Choroid plexus epithelial cell (primary cell): ENCODE measurements at places on chromosomes 6 and 20.

GRCh38 chr20:63060057-63060991 lies 53.6 kb upstream of the BHLHE23 start:
- DNase-seq: peak; percentile 28

- no peak for DNase-seq
These were observed 106.1 kb downstream of the DTNBP1 start for GRCh38 chr6:15556711-15557110.

GRCh38 chr6:138818496-138819194 lies 22.8 kb downstream of the ECT2L start:
- no peak for DNase-seq

- DNase-seq: peak; percentile 73
These were observed 99.1 kb downstream of the CDH26 start for GRCh38 chr20:60057123-60057865.

DNA sequence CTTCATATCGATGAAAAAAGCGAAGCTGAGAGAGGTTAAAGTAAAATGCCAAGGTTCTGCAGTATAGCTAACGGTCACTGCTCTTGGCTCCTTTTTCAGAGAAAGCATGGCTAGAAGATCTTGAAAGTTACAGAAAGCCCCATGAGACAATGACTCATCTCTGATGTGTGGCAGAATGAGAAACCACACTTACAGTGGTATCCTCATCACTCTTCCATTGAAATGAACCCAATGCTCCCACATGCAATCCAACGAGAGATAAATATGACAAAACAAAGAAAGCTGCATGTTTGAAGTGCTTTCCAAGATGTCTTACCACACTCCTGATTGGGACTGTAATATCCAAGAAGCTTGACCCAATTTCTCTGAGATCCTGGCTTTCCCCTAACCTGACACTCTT lies 694.9 kb downstream of the PRKN start:
- DNase-seq: peak; percentile 66

GRCh38 chr6:113089056-113089455 lies 741.9 kb downstream of the RFPL4B start:
- DNase-seq: no peak

DNA sequence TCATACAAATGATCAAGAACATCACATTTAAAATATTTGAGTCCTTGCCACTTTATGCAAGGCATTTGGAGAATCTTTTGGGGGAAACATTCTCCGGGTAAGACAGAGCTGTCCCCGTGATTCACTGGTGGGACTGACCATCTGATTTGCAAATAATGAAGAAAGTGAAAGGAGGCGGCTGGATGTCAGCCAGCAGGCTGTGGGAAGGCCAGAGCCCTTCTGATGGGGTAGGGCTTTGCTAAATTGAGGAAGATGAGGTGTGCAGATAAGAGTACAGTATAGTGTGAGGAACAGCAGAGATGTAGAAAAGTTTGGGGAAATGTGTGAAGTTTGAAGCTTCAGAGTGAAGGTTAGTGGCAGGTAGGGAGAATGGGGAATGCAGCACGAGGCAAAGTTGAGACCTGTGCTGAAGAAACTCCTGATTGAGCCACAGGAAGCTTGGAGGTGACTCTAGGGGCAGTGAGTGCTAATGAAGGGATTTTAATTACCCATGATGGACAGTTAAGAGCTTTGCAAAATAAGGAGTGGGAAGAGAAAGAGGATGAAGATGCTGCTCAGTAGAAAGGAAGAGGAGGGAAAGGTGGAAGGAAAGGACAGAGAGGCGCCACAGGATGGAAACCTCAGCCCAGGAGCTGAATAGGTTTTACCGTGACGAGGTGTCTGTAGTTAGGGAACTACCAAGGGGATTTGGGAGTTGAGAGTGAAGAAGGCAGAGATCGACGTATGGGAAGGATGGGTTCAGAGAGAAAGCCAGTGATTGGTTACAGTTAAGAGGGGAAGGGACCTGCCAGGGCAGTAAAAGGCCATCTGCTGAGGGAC lies 68.7 kb downstream of the SNX9 start:
- peak; percentile 32 for DNase-seq

- DNase-seq: no peak
These were observed 4.9 kb downstream of the CENPQ start for GRCh38 chr6:49468042-49468441.

GRCh38 chr6:162099685-162100084 lies 627.9 kb downstream of the PRKN start:
- peak; percentile 98 for DNase-seq

DNA sequence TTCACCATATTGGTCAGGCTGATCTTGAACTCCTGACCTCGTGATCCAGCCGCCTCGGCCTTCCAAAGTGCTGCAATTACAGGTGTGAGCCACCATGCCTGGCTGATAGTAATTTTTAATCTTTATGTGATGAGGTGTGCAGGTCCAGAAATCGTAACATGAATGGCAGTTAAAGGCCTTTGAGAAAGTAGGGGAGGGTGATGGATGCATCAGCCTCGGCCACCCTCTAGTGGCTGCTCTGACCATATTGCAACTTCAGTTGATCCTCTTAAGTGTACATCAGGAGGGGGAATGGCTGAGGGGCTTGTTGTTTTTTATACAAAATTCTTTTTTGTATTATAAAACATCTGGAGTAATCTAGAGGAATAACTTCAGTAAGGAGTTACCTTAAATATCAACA lies 193.0 kb downstream of the ZFAND3 start:
- peak; percentile 81 for DNase-seq

GRCh38 chr6:127114214-127114760 lies 4.2 kb upstream of the RSPO3 start:
- no peak for DNase-seq

DNA sequence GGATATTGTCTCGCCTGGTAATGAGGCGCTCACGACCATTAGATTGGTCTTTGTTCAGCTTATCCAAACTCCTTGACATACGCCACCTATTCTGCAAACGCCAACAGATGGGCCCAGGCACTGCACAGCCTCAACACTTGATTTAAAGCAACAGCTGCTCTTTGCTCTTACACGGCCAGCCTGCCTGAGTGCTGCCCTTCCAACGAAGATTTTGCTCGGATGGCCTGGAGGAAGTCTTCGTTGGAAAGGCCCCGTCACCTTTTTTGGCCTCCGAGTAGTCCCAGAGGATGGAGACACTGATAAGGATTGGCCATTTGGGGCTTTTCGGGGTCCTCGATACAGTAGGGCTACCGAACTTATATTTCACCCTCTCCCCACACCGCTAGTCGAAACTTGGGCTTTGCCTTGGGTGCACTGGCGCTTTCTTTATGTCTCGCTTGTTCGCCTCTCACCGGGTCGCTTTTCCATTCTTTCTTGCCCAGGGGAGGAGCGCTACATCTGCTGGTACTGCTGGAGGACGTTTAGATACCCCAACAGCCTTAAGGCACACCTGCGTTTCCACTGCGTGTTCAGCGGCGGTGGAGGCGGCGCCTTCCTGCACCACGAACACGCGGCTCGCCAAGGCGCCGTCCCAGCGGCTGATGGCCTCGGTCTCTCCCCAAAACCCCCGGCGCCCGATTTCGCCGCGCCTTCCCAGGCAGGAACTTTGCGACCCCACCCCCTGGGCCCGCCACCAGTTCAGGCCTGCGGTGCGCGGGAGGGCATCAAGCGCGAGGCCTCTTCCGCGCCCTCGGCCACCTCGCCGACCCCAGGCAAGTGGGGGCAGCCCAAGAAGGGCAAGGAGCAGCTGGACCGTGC lies 6.1 kb downstream of the PRDM13 start:
- no peak for DNase-seq

- DNase-seq: no peak
These were observed 23.1 kb downstream of the AAR2 start for GRCh38 chr20:36259177-36260061.

- no peak for DNase-seq
These were observed 38.3 kb upstream of the FAM184A start for GRCh38 chr6:119116712-119117281.
